ENCODE measurements at places on chromosomes 11 and 22. TPM values are rescaled to one million over a fixed set of nuclear protein-coding genes. Genes with fewer than 3 reads are reported as not detected.
A peak's percentile ranks its signal among the peaks of the same experiment; 100 is the strongest.

ZBED5 gene
- 47.2 TPM for total RNA-seq

KRTAP5-9 gene
- total RNA-seq: not detected

OR5AP2 gene
- total RNA-seq: not detected

DNA sequence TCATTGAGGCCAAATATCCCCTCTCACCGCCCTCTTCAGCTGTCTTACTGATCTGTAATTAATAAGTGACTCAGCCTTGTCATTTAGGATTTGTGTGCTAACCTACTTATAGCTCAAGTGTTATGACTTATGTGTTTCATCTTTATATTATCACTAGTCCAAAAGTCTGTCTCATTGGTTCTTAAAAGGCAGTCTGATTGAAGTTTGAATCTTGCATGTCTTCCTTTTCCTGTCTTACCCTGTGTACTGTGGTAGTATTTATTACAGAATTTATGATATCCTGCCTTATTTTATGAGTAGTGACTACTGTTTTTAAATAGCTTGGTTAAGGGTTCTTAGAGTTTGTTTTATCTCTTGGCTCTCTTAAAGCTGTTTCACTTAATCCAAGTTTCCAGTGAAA lies 6.3 kb downstream of the DEPDC7 start:
- no peak for DNase-seq

GDPD5 gene
- total RNA-seq: 1.6 TPM

BEST1 gene
- 3.5 TPM for total RNA-seq

- DNase-seq: no peak
Observed at GRCh38 chr11:1404461-1405185, 14.9 kb downstream of the BRSK2 start.

APOA5 gene
- not detected for total RNA-seq

GRCh38 chr11:69821511-69822040 lies 2.4 kb upstream of the FGF3 start:
- no peak for DNase-seq

DNA sequence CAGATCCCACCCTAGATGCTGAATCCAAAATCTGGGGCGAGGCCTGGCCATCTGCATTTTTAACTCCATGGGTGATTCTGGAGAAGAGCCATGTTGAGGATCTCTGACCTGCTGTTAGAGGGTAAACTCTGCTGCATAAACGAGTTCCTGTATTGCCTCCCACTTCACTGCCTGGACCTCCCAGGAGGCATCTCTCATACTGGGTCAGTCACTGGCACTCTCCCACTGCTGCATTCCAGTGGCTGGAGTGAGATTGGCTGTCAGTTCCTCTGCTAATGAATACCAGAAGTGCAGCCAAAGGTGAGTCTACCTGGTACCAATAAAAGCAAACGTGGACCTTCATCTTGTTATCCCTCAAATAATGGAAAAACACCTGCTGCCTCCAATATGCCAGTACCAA lies 10.3 kb downstream of the POLDIP3 start:
- no peak for DNase-seq

GRCh38 chr11:126282736-126283591 lies at the start of gene TIRAP:
TIRAP (plus strand) TSS chr11:126283093; CDS start chr11:126290895, 7,802 bp downstream.
- peak; percentile 42 for DNase-seq

DNA sequence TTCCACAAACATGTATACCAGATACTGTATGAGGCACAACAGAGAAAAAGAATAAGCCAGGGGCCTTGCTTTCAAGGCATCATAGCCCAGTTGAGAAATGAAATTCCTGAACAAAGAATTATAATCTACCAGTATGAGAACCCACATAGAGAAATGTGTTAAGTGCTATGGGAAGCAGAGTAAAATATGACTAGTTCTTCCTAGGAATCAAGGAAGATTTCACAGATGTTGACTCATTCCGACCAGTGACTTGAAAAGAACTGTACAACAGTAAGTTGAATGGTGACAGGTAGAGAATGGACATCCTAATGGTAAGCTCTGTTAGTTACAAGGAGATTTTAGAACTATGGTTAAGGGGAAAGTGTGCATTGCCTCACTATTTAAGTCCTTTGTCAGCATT lies 102.6 kb downstream of the TRIM44 start:
- DNase-seq: peak; percentile 10

PDGFD gene
- under 0.01 TPM for total RNA-seq

TYR gene
- not detected for total RNA-seq

GRCh38 chr11:118147502-118147901 lies 5.1 kb downstream of the SCN4B start:
- no peak for DNase-seq

DNA sequence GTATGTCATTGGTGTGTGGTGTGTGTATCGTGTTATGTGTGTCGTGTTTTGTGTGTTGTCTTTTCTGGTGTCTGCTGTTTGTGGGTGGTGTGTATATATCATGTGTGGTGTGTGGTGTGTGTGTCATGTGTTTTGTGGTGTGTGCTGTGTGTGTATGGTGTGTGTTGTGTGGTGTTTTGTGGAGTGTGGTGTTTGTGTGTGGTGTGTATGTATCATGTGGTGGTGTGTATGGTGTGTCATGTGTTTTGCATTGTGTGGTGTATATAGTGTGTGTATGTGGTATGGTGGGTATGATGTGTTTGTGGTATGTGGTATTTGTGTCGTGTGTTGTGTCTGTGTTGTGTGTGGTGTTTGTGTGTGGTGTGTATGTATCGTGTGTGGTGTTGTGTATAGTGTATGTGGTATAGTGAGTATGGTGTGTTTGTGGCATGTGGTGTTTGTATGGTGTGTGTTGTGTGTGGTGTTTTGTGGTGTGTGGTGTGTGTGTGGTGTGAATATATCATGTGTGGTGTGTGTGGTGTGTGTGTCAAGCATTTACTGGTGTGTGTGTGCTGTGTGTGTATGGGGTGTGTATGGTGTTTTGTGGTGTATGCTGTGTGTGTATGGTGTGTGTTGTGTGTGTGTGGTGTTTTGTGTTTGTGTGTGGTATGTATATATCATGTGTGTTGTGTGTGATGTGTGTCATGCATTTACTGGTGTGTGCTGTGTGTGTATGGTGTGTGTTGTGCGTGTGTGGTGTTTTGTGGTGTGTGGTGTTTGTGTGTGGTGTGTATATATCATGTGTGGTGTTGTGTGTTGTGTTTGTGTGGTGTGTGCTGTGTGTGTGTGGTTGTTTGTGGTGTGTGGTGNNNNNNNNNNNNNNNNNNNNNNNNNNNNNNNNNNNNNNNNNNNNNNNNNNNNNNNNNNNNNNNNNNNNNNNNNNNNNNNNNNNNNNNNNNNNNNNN lies 12.7 kb downstream of the PIM3 start:
- DNase-seq: no peak

DNA sequence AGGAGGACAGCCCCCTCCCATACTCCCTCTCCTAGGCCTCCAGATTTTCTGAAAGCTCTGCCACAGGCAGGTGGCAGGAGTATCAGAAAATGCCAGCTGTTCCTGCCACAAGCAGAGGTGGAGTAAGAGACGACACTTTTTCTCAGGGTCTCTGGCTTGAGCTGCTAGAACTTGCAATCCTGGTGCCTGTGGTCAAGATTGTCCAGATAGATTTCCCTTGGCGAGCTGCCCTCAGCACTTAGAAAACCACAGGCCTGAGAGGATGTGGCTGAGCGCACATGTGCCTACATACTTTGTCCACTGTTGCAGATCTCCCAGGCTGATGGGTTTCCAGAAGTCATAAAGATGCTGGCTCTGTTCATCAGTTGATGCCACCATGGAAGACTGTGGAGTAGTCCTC lies 65.7 kb upstream of the NAV2 start:
- DNase-seq: peak; percentile 99

PAX6 gene
- total RNA-seq: 0.23 TPM

DNA sequence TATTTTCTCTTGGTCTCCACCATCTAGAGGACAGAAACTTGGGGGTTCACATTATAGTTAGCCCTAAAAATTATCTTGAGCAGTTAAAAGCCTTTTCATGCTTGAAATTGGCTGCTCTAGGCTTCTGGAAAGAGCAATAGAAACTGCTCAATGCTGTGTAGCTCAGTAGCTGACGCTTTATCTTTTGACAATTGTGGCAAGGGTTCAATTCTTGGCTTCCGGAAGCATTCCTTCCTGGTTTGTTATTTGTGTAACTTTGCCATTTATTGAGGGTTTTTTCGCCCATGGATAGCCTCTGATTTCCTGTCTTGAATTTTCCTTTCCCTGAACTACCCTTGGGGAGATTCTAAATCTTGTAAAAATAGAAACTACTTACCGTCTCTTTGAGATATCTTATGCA lies 10.3 kb upstream of the OR56A1 start:
- no peak for DNase-seq

DNA sequence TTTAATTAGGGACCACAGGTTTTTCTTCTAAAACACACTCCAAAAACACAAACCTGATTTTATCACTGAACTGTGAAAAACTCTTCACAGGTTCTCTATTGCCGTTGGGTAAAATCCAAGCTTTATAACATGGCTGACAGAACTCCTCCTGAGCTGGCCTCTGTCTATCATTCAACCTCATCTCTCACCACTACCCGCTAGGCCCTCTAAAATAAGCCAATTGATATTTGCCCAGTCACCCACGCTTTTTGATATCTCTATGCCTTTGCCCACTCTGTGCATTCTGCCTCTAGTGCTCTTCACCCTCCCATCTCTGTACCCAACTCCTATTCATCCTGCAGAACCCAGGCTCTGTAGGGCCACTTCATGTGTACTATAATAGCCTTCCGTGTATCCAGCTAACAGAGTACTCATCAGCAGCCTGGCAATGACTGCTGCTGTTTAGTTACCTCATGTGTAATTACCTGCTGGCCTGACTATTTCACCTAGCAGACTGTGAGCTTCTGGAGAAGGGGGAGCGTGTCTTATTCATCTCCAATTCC lies 1.1 kb upstream of the CNGA4 start:
- no peak for DNase-seq

AKIP1 gene
- total RNA-seq: 87.8 TPM

DNA sequence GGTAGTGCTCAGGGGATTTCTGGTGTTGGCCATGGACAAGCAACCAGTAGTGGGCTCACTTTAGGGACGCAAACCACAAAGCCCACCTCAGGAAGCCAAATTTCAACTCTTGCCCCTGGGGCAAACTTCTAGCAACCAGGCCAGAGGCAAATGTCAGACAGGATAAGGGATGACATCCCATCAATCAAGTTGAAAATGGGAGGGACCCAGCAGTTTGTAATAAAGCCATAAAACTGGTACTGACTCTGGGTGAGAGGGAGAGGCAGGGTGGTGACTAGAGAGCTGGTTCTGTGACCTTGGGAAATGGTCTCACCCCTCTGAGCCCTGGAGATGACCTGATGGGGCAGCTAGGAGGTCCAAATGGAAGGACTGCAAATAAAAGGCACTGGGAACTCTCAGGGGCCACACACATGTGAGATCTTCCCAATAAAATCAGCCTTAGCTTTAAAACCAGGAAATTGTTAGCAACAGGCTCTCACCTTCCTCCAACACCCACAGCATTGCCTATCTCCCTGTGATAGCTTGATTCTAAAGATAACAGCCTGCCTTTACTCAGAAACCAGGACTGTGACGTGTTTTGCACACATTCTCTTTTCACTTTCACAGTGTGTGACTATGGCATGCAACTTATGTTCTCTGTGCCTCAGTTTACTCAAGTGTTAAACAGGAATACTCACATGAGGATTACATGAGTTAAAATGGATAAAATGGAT lies 6.4 kb upstream of the TBC1D10A start:
- no peak for DNase-seq

- DNase-seq: no peak
Observed at GRCh38 chr11:116144387-116144958, 628.3 kb downstream of the BUD13 start.

DNA sequence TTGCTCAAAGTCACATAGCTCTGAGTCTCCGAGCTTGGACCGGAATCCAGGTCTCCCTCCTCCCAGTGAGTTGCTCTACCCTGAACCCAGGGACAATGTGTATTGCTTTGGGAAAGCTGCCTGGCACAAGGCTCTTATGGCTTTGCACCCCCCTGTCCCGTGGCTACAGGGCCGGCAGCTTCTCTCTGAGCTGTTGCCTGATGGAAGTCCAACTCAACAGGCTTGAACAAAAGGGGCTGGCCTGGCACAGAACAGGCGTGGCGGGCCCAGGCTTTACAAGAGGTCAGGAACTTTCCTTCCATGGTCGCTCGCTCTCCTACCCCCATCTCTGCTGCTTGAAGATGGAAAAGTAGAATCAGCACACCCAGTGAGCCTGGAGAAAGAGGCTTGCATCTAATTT lies 34.3 kb downstream of the MYEOV start:
- no peak for DNase-seq

OR10D3 gene
- total RNA-seq: not detected

GRCh38 chr11:8055836-8056526 lies 25.0 kb upstream of the TUB start:
- DNase-seq: no peak

GRCh38 chr11:7688238-7688826 lies 15.0 kb upstream of the CYB5R2 start:
- DNase-seq: peak; percentile 14

GRCh38 chr11:295351-296170 lies 3.8 kb downstream of the IFITM5 start:
- DNase-seq: no peak

DNA sequence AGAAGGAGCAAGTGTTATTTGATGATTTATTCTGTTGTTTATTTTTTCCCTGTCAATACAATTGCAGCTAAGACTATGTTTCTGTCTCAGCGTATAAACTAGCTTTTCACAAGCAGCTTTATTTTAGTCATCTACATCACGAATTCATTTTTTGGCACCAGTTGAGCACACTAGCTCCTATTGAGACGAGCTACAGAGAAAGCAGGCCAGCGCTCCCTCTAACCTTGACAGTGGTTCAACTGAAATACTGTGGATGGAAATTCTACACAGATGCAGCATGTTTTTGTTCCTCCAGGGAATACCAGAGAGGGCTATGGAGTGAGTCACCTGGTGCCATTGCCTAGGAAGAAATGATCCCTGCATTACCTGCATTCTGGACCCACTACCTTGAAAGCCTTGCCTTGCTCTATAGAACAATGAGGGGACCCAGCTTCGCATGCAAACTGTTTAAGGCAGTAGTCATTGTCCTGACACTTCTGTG lies 108.2 kb upstream of the ARHGAP42 start:
- no peak for DNase-seq

DNA sequence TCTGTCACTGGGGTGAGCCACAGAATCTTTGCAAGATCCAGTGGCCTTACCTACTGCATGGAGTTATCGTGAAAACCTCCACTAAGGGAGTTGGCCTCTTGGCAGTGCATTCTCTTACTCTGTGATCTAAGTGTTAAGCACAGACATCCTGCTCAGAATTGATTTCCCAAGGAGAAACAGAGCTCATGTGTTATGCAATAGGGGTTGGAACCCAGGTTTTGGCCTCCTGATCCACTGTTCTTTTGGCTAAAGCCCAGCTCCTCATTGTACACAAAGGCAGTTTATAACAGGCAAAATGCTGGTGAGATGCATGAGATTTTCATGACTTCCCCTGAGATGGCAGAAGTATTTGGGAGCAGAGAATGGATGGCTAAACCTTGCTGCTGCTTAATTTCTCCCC lies 11.8 kb downstream of the DTX4 start:
- peak; percentile 18 for DNase-seq

Measured in LHCN-M2 (cell line).